Hypothalamus (tissue), 51 donors: ENCODE measurements at places on chromosomes 1 and 21.

- DNase-seq: no peak
Observed at GRCh38 chr1:111598544-111598943, 21.0 kb upstream of the RAP1A start.

DNA sequence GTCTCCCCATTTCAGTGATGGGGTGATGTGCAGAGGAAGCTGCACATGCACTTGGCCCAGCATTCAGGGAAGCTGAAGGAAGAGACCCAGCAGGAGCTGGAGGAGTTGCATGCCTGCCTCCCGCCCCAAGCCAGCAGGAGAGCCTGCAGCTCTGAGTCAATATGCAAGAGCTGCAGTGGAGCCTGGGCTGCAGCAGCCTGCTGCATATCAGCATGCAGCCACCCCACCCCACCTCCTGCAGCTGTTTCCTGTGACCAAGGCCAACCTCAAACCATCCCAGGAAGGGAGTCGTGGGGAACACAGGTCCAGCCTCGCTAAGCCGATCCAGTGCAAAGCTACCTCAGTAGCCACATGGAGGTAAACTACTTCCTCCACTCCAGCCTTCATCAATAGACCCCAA lies 18.9 kb downstream of the AGT start:
- DNase-seq: no peak

DNA sequence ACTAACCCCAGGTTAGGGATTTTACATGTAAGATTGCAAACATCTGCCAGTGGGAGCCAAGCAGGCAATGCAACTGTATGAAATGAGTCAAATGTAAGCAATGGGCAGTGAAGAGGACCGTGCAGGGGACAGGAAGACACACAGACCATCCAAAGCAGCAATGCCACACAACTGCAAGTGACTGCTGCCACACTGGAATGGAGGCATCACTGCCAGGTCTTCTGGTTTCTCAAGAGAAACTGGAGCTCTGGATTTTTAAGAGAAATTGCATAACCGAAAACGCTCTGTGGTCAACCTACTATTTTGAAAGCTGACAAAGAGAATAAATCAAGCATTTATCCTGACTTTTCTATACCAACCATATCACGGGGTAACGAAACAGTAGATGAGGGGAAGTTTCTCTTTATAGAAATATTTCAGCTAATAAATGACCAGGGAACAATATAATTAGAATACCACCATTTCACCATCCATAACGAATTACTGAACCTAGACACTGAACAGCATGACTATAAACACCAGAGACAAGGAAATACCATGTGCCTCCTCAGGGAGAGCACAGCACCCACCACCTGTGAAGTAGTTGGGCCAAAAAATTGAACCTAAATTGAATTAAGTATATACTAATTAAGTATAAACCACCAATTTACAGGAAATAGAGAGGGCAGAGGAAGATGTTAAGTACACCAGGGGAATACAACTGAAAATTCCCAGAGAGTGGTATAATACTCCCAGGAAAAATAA lies 4.4 kb downstream of the AK2 start:
- no peak for DNase-seq

GRCh38 chr1:192350356-192350755 lies 33.6 kb downstream of the RGS21 start:
- DNase-seq: no peak

DNA sequence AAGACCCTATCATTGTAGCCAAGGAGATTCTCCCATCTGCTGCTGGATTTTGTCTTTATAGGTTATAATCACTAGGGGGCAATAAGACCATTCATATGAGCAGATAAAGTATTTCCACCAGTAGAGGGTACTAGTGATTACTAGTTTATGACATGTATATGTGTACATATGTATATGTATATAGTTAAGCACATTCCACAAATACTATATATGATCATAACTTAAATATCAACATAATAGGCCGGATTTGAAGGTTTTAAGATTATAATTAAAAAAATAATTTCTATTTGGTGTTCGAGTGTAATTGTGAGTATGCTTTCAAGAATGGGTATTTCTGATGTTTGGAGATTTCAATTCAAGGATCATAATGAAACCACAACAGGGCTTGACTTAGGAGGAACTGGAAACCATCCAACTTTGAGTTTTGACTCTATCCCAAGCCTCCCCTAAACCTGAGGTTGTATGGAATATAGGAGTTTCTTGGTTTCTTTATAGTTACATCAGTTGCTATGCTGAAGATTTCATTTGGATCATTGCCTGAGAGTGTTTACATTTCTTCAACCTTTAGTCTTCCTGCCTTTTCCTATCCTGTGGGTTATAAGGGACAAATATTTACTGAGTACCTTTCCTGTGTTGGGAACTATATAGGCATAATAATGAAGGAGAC lies 16.9 kb downstream of the TCEANC2 start:
- DNase-seq: no peak

DNA sequence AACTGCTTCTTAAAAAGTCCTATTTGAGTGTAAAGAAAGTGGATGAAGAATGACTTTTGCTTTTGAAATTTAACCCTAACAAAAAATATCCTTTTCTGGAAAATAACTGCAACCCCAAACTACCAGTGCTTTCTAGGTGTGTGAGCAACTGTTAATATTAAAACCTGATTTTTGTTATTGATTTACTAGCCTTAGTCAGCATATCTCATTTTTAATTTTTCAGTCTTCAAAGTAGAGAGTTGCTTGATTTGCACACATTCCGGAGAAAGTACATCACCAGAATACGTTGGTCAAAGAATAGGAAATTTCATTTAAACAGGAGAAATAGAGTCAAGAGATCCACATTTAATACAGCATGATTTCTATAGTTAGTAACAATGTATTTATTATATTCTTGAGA lies 141.8 kb upstream of the ADAMTS5 start:
- no peak for DNase-seq

GRCh38 chr1:43232482-43232881 lies 37.3 kb upstream of the TMEM125 start:
- DNase-seq: no peak

GRCh38 chr1:199422206-199422605 lies 605.3 kb upstream of the NR5A2 start:
- DNase-seq: no peak

DNA sequence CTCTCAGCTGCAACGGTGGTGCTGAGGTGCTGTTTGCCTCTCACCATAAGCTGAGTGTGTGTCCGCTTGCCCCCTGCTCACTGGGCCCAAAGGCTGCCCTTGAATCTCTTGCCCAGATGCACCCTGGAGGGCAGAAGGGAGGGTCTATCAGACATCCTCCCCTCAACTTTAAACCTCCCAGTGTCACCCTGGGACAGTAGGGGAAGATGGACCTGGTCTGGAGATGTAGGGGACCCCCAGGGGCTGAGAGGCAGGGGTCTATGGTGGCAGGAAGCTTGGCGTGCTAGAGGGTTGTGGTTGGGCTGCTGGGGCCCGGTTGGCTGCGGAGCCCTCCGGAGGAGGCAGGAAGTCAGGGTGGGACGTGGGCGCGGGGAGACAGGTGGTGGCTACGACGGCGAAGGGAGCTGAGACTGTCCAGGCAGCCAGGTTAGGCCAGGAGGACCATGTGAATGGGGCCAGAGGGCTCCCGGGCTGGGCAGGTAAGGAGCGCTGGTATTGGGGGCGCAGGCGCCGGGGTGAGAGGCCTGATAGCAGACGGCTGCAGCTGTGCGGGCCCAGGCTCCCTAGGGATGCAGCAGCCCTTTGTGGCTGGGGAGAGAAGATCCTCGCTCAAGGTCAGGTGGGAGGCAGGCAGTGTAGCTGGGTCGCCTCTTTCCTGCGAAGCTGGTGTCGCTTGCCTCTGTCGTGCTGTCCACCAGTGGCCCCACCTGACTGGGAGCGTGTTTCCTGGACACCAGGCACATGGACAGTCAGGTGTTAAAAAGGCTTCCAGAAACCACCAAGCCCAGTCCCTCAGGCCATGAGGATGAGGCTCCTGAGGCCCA lies at the start of gene LCK:
TSS of gene LCK (plus strand) at position 373 of the 824 bp plus-strand sequence. CDS start 23,065 bp downstream, outside the sequence.
- DNase-seq: no peak

DNA sequence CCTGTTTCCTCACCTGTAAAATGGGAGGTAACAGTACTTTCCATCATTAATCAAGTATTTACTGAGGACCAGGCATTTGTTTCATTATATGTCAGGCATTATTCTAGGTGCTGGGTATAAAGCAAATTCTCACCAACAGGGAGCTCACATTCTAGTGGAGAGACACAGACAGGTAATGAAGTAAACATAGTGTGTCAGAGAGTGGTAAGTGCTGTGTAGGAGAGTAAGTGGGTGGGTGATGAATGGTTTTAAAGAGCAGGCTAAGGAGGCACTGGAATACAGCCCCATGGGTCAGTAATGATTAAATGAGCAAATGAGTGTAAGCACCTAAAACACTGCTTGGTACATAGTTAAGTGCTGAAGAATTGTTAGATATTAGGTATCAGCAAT lies 60.4 kb downstream of the DNTTIP2 start:
- DNase-seq: no peak

DNA sequence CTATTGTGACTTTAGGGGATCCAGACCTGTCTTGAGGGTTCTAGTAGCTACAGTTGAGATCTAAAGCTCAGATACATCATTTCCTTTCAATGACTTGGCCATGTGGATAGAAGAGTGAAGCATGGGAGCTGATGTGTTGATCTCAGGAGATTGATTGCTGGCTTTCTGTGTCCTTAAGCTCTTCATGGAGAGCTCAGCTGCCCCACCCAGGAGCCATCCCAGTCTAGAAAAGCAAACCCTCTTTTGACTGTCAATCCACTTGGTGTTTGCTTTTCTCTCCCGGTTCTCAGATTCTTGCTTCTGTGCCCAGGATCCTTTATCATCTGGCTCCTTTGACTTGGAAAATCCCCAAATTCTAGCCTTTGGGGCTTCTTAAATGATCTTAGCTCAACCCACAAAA lies 87.2 kb downstream of the ATP1A1 start:
- no peak for DNase-seq

- no peak for DNase-seq
Observed at GRCh38 chr1:50940291-50940690, 19.8 kb downstream of the FAF1 start.

GRCh38 chr1:64572222-64572900 lies 102.4 kb downstream of the CACHD1 start:
- no peak for DNase-seq

DNA sequence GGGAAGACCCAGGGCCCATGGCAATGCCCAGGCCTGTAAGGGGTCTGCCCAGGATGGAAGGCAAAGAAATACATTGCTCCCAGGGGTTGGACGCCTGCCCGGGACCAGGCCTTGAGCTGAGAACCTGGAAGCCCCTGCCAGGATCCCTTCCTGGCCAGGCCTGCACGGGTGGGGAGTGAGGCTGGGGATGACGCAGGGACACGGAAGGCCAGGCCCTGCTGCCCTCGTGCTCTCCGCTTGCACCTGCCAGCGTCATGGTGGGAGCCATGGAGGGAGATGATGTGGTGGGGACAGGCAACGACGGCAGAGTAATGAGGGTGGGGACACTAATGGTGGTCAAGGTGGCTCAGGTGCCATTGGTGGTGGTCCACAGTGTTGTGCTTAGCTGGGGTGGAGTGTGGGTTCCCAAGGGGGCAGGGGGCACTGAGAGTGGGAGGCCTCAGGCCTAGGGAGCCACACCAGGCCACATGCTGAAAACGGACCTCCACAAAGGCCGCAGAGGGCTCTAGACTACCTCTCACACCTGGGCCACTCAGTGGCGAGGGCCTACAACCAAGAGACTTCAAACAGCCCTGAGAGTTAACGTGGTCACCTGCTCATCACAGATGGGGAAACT lies 4.3 kb downstream of the HES3 start:
- DNase-seq: no peak

- no peak for DNase-seq
Observed at GRCh38 chr1:23567996-23568607, 8.8 kb upstream of the ID3 start.

DNA sequence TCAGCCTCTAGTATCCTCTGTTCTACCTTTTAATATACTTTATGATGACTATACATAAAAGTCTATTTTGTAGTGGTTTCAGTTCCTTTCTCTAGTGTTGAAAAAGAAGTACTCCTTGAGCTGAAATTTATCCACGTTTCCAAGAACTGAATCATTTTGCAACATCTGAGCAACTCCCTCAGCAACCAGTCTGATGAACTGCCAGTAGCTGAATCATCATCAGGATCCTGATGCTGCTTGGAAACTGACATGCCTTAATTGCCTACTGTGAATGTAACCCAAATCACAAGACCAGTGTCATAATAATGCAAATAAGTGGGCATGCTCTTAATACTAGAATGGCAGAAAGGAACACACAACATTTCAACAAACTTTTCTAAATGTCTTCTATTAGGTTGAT lies 103.3 kb downstream of the CYYR1 start:
- no peak for DNase-seq

GRCh38 chr1:98405581-98406074 lies 255.9 kb upstream of the SNX7 start:
- no peak for DNase-seq

DNA sequence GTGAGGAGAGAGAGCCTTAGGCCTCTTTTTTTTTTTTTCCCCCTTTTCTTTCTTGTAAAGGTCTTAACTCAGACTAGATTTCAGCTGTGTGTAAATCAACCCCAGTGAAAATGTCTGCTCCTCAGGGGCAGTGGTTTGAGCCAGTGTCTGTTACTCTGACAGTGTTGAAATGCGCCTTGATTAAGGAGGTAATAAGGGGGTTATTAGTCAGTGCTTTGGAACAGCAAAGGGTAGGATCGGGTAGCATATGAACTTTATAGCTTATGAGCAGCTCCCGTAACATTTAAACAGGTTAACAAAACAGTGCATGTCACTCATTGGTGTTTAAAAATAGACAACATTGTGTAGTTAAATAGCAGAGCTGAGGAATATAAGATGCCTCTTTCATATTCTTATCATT lies 10.3 kb downstream of the UTP11 start:
- DNase-seq: no peak

- DNase-seq: no peak
Observed at GRCh38 chr1:222171005-222171404, 376.9 kb downstream of the HHIPL2 start.

DNA sequence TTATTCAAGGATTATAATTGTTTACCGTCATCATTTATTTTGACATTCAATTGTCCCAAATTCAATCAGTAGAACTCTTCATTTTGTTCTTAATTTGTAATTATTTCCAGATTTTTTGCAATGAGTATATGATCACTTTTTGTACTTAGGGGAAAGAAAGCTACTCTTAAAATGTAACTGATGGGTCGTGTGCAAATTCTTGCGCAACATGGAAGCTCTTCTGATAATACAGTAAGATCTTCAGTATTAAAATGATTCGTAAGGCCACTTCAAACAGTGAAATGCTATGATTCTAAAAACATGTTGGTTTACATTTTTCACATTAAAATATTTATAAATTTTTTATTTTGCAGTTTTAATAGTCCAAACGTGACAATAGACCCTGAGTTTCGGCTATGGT lies 63.4 kb downstream of the LBR start:
- no peak for DNase-seq

DNA sequence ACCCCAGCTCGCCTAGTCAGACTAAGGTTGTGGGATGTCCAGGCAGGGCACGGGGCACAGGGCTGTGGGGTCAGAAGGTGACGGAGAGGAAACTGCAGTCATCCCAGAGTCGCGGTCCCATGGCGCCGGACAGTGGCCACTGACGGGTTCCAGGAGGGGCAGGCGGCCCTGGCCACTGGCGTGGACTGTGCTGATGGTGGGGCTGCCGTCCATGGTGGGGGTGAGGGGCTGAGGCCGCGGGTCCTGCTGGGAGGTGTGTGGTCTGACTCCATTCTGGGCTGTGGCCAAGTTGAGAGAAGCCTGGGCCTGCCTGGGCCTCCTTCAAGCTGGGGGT lies 32.0 kb downstream of the PCNT start:
- DNase-seq: no peak
